ENCODE measurements at places on chromosomes 4 and X.

GRCh38 chrX:79623098-79623762 is 256.1 kb upstream of the ITM2A start:
- no peak for DNase-seq

- no peak for DNase-seq
Observed at GRCh38 chr4:85496933-85497332, 22.0 kb downstream of the ARHGAP24 start.

DNA sequence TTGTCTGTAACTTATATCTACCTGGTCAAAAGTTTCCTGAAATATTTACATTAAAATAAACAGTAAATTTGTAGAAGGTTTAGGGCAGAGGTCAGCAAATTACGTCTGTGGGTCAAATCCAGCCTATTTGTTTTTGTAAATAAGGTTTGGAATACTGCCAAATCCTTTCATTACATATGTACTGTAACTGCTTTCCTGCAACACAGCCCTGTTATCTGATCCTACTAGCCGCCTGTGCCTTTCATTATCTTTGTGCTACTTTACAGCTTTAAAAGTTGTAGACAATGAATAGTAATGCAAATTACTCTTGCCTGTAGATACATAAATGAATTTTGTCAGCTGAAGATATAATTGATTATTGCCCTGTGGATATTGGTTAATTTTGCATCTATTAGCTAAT is 369.6 kb upstream of the SLC7A11 start:
- no peak for DNase-seq

DNA sequence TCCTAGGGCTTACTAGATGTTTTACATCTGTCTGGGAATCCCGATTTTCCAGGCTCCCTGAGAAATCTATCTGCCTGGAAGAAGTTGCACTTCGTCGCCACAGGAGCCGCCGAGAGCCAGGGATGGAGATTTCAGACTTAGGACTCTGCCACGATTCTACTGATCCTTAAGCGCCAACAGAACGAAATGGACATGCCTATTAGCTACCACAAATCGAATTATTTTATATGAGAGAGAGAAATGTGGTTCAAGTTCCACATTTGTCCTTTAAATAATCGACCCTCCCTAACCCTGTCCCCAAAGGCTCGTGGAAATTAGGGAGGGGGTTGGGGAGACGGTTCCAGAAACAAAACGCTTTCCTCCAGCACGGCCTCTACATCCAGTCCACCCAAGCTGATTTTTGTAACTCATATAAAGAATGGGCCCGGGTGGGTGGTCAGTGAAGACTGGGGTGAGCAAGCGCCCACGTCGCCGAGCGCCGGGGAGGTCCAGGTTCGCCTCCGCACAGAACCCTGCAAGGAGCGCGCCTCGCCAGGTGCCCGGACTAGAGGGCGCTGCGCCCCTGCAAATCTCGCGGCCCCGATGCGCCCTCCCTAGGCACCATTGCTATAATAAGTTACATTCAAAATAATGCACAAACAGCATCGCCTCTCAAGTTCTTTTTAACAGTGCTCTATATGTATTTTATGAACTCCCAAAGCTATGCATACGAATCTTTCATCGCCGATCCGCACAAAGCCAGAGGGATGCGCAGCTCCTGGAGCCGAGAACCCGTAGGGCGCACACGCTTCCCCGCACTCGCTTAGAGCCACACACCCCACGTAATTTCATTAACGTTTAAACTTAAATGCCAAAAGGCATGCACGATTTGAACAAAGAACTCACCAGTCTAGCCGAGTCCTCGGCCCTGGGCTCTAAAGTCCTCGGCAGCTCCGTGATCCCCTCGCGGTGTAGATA is 2.1 kb upstream of the FAT1 start:
- DNase-seq = no peak

- DNase-seq = no peak
Observed at GRCh38 chr4:87975466-87975865, at the start of gene SPP1. SPP1 (plus strand) TSS chr4:87975714; CDS start chr4:87976896, 1,182 bp downstream.

- no peak for DNase-seq
Observed at GRCh38 chrX:1336948-1337779, 579 bp downstream of the IL3RA start.

DNA sequence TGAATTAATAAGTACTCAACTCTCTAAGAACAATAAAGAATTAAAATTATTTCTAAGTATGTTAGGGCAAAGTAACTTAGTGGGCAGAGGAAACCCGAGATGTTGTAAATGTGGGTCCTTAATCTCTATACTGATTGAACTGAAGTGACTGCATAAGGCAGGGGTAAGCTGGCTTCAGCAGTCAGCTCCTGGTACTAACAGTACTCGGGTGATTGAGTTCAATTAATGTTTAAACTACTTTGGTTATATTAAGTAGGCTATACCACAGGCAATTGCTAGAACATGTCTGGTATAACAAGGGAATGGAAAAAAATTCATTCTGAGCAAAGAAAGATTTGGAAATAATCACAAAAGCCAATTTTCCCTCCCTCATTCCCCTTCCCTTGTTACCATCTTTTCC is 90.7 kb downstream of the LNX1 start:
- DNase-seq = no peak

DNA sequence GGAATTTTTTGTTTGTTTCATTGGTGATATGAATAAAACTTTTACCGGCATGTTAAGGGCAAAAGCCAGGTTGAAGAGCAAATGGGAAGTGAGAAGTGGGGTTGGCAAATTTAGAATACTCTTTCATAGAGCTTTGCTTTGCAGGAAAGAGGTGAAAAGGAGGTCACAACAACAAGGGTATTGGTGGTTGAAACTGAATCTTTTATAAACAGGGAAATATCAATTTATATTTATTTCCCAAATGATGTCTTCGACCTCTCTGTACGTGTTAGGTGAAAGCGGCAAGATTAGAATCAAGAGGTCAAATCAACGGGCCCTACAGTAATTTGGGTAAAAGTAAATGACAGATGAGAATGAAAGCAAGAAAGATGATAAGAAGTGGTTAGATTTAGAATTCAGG is 3.4 kb downstream of the SMR3A start:
- DNase-seq = no peak

DNA sequence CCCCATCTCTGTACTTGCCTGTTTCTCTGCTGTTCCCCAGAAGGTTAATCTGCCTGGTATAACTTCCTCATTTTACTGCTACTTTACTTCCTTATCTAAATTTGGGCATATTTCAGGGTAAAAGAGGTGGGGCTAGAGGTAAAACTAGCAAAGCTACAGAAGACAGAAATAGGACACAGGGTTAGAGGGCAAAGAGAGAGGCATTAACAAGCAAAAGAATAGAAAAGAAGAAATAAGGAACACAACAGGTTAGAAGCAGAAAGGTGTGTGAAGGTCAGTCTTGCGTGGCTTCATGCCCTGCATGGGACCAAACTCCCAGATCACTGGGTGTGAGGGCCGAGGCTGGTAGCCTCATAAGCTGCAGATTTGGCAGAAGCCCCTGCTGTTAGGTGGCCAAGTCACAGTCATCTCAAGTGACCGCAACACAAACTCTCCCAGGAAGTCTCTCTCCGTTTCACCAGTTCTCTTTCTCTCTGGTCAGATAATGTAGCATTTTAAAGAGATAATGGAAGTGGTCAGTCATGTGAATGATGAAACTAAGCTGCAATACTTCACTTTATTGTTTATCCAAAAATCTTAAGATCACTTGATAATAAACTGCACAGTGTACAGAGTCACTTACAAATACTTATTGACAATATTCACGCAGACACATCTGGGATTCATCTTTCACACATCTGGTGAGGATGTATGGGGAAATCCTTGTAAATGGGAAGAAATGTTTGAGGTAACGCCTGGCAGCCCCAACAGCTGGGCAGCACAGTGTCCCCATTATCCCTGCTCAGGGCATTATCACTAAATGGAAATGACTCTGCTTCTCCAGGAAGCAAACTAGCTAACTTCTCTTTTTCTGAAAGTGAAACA is 16.4 kb downstream of the TMEM154 start:
- no peak for DNase-seq

Measured in NCI-H187 treated with DMSO at 0.1 percent for 48 hours (cell line).